ENCODE measurements at places on chromosomes 3 and 15.

GRCh38 chr3:129605203-129605921, 1.1 kb downstream of the PLXND1 start:
- DNase-seq, result no peak

GRCh38 chr15:85142312-85142711, 160.7 kb downstream of the PDE8A start:
- no peak for DNase-seq

DNA sequence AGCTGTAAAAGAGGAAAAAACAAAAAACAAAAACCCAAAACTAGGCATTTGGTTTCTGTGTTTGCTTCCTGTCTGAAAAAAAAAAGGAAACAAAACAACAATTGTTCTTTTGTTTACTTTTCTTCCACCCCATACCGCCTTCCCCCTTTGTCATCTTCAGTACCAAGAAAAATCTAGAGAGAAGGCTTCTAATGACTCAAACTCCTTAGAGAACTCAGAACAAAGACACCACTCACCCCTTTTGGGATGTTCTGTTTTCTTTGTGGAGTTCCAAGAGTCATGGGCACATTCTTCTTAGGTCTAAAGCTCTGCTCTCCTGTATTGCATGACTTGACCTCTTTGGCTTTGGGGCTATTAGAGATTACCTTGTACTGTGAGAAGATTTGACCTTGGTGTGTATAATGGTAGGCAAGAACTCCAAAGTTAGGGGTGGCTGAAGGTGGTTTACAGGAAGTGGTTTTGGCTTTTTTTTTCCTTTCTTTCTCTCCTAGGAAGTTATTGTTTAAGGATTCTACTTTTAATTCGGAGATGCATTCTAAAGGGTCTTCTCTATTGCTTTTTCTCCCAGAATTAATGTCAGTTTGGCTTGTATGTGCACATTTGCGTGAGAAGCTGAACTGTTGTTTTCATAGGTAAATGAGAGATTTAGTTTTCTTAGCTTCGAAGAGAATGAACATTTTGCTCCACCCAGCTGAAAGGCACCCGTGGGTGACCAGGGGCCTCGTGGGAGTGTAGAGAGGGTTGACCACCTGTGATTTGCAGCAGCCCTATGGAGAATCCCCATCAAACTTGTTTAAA, 39.5 kb upstream of the ZBTB20 start:
- DNase-seq, result no peak

DNA sequence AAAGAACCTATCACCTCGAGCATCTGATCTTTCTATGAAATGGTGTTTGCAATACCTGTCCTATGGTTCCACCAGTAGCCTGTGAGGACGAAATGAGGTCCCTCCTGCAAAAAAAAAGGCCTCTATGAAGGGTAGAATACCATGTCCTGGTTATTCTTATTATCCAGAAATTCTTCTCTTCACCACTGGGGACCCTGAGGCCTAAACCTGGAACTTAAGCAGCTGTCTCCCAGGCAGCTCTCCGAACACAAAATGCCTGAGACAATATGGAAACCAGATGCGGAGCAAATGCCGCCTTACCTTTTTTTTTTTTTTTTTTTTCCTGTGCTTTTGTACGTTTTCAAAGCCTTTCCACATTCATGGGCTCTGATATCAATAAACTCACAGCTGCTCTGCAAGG, 62.1 kb upstream of the WNT5A start:
- no peak for DNase-seq

DNA sequence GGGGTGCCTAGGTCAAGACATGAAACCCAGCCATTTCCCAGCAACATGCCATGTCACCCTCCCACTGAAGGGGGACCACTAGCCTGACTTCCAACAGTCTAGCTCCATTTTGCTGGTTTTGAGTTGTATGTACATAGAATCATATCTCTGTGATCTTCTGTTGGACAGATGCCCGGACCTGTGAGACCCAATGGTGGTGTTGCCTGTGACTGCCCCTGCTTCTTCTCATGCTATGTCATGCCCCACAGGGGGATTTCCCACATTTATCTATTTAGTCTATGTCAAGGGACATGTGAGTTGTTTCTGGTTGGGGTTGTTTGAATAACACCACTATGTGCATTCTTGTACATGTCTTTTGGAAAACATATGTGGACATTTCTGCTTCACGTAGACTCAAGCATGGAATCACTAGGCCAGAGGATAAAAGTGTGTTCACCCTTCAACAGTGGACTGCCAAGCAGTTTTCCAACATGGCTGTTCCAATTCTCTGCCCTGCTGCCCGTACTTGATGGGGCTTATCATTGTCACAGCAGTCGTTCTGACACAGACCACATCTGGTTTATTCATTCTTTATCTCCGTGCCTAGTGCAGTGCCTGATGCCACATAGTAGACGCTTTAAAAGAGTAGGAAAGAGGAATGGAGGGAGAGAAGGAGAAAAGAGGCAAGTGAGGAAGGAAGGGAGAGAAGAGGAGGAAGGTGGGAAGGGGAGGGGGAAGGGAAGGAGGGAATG, 114.4 kb downstream of the TPRA1 start:
- no peak for DNase-seq

- no peak for DNase-seq
Observed at GRCh38 chr3:196143708-196144382, 62.0 kb upstream of the TFRC start.

GRCh38 chr3:186680869-186681268, 15.1 kb downstream of the HRG start:
- no peak for DNase-seq

- no peak for DNase-seq
Observed at GRCh38 chr3:157427901-157428300, 8.7 kb upstream of the PTX3 start.

- DNase-seq, result no peak
Observed at GRCh38 chr3:133282236-133282635, 117.6 kb upstream of the BFSP2 start.

DNA sequence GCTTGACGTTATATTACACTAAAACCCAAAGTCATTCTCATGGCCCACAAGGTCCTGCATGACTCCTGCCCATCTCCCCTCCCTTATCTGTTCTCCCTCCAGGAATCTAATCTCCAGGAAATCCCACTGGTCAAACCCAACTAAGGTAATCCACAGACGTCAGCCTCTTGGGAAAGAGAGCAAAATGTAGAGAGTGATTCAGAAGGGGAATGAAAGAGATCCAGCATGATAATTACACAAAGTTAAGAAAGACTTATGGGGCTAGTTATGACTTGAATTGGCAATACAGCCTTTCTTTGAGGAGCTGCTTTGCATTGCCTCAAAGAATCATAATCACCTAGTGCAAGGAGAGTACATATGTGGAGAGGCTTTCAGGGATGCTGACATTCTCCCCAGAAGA, 137.8 kb upstream of the MYRIP start:
- DNase-seq, result no peak

DNA sequence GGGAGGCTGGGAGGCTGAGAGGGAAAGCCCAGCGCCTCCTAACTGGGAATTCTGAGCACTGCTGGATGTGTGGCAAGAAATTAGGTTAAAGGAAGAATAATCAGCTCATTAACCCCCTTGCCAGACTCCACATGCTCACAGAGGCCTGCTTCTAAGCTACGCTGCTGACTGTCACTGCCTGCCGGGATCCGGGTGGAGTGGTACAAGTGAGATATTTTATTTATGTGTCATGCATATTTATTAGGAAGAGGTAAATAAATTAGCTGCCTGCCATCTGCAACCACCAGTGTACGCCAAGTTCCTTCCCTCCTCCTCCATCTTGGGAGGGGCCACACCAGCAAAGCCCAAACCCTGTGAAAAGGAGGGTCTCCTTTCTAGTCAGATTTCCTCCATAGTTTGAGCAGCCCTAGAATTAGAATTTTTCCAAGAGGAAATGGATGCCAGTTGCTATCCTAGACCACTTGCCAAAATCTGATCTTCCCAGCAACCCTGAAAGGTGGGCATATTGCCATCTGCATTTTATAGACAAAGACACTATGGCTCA, 43.5 kb upstream of the GRIP2 start:
- no peak for DNase-seq

DNA sequence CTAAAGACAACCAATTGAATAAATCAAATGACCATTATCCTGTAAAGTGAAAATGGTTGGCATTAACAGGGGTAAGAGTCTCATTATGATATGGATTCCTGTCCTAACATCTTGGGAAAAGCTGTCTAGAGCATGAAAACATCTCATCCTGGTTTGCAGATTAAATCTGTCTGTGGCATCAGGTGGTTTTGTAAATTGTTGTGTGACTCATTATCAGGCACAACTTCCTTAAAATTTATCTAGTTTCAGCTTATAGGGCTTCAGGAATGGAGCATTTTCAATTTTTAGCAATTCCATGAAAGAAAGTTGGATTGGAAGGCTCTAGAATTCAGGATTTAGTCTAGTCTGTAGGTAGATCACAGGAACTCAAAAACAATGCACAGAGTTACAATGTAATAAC, 31.1 kb upstream of the SLC27A2 start:
- no peak for DNase-seq

- DNase-seq, result no peak
Observed at GRCh38 chr3:52031896-52032295, 24.5 kb downstream of the DUSP7 start.

GRCh38 chr3:132464066-132464465, 46.8 kb downstream of the DNAJC13 start:
- DNase-seq, result no peak

GRCh38 chr3:133932009-133932408, 36.3 kb upstream of the RAB6B start:
- DNase-seq, result no peak

- no peak for DNase-seq
Observed at GRCh38 chr15:80034629-80035028, 24.8 kb upstream of the ZFAND6 start.

DNA sequence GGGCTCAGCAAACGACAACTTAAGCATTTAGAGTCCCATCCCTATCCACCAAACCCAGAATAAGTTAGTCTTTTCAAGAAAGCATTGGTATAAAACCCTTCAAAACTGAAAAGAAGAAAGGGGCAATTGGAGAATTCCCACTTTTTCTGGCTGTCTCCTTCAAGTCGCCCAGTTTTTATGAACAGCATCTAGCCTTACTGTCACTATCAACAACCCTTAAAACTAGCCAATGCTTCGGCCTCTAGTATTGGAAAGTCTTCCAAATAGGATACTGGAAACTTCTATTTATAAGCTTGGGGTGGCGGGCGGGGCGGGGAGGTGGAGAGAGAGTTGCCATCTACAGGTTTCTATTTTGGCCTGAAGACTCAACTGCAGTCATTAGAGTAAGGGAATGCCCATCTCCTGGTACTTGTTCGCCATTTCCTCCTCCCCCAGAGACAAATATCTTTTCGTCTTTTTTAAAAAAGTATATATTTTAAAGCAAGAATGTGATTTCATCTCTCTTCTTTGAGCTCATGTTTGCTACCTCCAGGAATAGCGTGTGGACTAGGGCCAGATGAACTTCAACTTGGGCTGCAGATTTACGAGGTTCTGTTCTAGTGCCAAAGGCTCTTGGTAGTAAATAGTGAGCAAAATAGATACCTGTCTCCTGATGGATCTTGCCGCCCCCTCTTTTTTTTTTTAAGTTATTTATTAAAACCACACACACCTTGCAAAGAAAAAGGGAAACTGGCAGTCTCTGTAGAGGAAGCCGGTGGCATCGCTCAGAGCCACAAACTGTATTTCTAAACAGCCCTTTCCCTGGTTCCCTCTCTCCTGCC, 2.7 kb downstream of the BCL6 start:
- no peak for DNase-seq

GRCh38 chr15:46354443-46354842, 719.6 kb downstream of the SQOR start:
- no peak for DNase-seq

GRCh38 chr3:37997791-37998370, 7.3 kb downstream of the VILL start:
- no peak for DNase-seq

DNA sequence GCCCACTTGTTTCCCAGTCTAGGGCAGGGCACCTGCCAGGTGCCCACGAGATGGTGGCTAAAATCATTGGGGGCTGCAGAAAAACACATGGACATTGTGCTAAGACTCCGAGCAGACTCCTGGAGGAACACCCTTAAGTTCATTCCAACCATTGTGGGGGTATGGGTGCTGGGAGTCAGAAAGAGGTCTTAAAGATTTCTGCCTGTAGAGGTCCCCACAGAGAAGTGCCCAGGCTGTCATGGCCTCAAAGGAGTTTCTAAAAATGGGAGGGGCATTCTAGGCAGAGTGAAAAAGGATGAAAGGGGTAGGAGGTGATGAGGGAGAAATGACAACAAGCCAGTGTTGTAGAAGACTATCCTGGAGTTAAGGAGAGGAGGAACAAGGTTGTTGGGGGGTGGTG, 17.1 kb downstream of the RBP1 start:
- DNase-seq, result no peak

GRCh38 chr3:14478956-14479550, 61.1 kb downstream of the GRIP2 start:
- DNase-seq, result no peak

- DNase-seq, result peak; percentile 22
Observed at GRCh38 chr3:191296041-191296541, 33.1 kb upstream of the CCDC50 start.

DNA sequence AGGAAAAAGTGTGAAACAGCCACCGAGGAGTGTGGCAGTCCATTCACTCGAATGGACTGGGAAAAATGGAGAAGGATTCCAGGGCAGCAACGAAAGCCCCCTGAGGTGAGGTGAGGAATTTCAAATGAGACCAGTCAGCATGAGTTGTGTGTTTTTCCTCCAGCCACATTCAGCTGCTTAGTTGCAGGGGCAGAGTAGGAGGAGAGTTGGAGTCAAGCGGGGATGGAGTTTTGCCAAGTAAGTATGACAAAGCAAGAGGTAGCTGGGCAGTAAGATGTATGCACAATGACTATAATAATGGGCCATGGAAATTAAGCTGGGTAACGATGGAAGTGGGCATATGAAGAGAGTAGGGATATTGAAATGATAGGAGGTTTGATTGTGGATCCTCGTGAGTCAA, 64.4 kb downstream of the CCDC54 start:
- no peak for DNase-seq
